ENCODE measurements at places on chromosomes 3 and 15.

DNA sequence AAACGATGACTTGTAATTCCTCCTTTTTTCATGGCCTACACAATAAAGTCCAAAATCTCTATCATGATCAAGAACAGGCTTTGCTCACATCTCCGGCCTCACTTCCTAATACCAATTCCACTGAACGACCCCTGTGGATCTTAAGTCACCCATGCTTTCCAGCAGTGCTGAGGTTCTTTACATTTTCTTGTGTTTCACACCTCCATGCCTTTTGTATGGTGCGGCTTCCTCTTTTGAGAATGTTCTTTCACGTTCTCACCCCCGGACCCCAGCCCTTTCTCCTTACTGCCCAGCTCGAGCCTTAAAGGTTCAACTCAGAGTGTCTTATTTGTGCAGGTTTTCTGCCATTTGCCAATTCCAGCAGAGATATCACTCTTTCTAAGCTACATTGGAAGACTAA lies 70.1 kb downstream of the CSNK1G1 start:
- no peak for DNase-seq

DNA sequence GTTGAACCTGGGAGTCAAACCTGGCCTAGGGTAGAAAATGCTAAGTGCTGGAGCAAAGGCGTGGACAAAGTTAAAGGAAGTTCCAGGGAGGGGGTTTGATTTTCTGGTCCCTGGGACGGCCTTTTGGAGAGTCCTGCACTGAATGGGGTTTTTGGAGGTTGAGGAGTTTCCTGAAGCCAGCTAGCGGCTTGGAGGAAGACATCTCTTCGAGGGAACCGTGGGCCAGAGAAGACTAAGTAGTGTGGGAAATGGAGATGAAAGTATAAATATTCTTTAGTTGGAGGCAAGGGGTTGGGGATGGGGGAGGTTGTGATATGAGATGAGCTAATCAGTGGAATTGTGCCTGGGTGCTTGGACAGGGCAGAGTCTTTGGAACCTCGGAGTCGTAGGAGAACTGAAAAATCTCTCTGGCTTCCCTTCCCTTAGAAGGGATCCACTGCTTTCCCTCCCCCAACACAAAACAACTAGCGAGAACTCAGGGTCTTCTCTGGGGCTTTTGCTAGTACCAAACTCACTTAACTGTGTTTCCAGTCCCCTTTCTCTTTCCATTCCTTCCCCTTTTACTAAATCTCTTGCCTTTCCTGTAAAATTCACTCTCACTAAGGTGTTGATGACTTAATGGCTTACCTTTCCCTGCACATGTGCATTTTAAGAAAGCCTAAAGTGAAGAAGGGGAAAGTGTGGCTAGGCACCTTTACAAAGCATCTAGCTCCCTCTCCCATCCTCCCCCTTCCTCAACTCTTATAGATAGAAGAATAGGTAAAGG lies 1.0 kb downstream of the LPP start:
- DNase-seq: no peak

DNA sequence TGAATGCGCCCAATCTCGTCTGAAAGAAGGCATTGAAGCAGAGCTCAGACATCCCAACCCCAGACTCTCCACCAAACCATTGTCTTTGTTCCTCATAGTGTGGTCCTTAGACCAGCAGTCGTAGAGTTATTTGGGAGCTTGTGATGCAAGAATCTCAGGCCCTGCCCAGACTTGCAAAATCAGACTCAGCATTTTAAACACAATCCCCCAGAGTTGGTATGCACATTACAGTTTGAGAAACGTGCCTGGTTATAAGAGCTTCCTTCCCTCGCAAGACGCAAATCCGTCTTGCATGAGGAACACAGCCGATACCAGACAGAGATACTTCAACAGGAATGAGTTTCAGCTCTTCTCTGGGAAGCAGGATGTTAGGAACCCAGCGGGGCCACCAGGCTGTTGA lies 38.9 kb upstream of the IREB2 start:
- no peak for DNase-seq

- DNase-seq: no peak
Observed at GRCh38 chr3:104521606-104522336, 844.9 kb upstream of the ALCAM start.

GRCh38 chr15:40302981-40303380 lies 4.8 kb downstream of the PLCB2 start:
- DNase-seq: no peak

- DNase-seq: no peak
Observed at GRCh38 chr15:41004490-41004889, 51.2 kb downstream of the CHAC1 start.

GRCh38 chr15:90064911-90065681 lies 37.2 kb downstream of the IDH2 start:
- DNase-seq: no peak

GRCh38 chr3:18044971-18045880 lies 302.8 kb upstream of the TBC1D5 start:
- no peak for DNase-seq

DNA sequence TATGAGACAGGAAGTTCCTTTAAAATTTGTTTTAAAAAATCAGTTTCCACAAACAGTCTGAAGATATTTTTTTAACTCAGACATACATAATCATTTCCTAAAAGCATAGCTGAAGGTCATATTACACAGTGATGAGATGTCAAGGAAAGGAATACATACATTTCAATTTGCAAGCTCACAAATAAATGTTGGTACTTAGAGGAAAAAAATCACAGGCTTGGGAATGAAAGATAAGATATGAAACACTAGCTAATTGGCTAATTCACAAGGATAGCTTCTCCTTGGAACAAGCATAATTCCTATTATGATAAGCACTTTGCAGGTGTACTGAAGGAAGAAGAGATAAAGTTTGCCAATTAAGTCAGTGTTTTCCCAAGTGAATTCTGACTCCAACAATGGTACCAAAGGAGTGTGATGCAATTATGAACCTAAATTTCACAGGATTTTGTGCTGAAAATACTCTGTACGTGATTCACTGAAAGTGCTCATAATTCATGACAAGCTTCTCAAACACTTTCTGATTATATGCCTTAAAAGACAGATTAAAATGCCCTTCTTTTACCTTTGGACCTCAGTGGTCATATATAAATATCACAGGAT lies 112.4 kb downstream of the FRMD5 start:
- DNase-seq: no peak

GRCh38 chr3:117165176-117165575 lies 455.6 kb downstream of the TUSC7 start:
- DNase-seq: no peak

DNA sequence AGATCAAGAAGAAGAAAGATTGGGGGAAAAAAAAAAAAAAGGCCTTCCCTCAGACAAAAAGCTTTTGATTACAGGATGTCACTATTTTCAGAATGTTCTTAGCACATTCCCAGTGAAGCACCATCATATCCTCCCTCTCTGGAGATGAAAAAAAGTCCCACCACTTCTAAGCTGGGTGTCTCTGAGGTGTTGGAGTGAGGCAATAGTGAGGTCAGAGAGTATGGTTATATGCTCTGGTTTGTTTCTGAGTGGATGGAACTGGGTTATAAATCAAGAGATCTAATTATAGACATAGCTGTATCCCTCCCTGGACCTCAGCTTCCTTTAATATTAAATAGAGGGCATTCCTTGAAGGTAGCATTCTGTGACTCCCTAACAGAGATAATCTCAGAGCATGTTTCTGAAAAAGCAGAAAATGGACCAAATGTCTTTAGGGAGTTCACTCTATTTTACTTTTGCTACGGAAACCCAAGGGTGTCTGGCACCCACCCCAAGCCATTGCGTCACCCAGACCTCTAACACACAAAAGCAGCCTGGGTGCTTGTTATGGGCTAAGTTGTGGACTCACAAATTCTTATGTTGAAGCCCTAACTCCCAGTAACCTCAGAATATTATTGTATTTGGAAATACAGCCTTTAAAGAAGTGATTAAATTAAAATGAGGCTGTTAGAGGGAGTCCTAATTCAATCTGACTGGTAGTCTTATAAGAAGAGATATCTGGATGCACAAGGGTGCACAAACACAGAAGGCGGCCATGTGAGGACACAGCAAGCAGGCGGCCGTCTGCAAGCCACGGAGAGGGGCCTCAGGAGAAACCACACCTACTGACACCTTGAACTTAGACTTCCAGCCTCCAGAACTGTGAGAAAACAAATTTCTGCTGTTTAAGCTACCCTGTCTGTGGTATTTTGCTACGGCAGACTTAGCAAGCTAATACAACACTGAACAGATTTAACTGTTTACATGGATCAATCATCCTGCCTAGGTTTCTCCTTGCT lies 81.5 kb downstream of the MB21D2 start:
- DNase-seq: no peak

DNA sequence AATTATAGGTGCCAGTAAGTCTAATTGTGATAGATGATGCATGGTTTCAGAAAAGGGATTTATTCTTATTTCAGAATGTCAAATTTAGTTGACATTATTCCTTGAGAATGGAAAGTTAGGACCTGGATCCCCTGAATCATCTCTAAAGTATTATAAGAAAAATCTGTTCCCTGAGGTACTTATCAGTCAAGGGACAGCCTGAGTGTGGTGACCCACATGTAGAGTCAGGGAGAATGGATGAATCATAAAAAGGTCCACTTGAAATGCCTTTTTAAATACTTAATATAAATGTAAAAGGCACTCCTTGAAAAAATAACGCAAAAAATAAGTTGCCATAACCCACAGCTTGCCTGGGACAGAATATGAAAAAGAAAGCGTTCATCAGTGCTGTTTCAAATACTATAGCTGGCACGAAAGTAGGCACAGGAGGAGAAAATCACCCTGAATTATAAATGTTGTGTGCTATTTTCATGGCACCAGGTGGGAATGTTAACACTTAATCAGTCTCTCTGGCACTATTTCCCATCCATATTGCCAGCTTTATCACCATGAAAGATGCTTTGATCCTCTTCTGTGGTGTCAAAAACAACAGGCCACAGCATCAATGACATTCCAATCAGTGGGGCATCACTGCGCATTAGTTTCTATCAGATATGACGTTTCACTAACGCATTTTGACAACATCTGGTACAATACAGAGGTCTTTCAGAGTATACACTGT lies 208.5 kb downstream of the EPHA3 start:
- no peak for DNase-seq

GRCh38 chr3:61172684-61173083 lies 78.6 kb downstream of the FHIT start:
- no peak for DNase-seq

DNA sequence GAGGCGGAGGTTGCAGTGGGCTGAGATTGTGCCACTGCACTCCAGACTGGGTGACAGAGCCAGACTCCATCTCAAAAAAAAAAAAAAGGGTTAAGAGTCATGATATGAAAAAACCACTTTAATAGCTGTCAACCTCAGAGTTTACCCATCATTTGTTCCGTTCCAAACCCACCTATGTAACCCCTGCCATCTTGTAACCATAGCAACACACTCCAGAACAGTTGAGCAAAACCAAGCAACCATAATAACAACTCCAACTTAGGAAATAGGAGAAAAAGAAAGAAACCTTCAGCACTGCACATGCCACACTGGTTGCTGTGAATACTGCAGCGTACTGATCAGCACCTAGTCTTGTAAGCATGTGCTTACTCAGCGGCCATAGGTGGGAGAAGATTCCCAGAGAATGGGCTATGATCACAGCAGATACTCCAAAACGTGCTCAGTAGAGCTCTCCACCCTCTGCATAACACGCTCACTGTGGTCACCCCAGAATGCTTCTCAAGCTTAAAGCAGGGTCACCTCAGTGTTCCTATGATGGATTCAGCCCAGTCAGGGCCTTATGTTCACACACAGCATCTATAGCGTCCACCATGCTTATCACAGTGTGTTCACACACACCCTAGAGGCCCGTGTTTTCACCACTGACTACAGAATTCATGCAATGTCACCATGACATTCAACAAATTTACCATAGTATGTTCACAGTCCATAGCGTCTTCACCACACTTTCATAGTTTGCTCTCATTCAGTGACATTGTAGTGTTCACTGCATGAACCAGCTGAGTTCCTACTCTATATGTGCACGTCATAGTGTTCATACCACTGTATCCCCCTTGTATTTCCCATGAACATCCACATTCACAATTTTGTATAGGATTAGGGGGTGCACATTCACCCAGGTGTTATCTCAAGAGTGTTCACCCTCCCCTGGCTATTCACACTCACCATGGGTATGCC lies 6.5 kb upstream of the CILP start:
- no peak for DNase-seq

DNA sequence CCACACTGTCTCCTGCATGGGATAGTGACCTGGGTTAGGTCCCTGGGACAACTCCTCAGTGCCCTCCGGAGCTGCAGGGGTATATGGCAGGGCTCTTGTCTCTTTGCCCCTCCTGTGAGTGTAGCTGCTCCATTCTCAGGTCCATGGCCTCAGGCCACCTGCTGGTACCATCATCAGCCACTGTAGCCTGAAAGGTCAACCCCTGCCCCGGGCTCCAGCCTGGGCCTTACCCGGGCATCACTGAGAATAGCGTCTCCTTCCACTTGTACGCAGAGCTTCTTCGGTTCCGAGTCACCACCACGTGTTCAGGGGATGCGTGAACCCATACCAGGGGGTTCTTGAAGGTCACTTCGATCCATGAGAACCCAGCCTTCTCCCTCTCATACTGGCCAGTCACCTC lies 13.8 kb downstream of the ITIH4 start:
- DNase-seq: no peak

GRCh38 chr3:69963643-69964042 lies 35.9 kb upstream of the SAMMSON start:
- no peak for DNase-seq

- no peak for DNase-seq
Observed at GRCh38 chr3:114445233-114445632, 151.4 kb downstream of the TIGIT start.

DNA sequence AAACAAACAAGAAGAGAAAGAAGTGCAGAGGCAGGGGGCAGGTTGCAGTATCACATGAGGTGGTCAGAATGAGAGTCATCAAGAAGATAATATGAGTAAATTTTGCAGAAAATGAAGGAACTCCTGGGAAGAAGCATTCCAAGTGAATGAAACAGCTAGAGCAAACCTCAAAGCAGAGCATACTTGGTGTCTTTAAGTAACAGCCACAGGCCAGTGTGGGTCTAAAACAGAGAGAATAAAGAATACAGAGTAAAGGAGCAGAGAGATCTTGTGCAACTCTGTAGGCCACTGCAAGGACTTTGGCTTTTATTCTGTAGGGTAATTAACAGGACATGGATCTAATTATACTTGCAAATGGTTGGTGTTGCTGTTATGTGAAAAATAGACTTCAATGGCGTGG lies 81.3 kb downstream of the STAC start:
- no peak for DNase-seq

GRCh38 chr3:184513276-184514170 lies 48.1 kb upstream of the EPHB3 start:
- DNase-seq: peak; percentile 80

- no peak for DNase-seq
Observed at GRCh38 chr3:117145677-117146076, 436.1 kb downstream of the TUSC7 start.

DNA sequence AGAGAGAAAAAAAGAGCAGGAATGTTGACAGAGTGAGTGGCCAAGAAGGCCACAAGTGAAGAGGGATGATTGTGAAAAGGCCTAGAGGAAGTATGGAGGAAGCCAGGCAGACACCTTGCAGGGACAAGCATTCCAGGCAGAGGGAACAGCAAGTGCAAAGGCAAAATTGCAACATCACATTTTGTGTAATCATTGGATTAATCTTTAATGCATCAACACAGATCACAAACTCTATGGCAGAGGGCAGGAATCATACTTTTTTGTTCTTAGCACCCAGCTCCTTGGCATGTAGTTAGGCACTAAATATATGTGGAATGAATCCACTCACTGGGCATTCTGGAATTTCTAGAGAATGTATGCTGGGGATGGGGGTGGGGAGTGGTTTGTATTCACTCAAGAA lies 312.1 kb upstream of the PROK2 start:
- DNase-seq: no peak

- DNase-seq: peak; percentile 56
Observed at GRCh38 chr3:14548321-14548729, 8.2 kb upstream of the GRIP2 start.

- DNase-seq: no peak
Observed at GRCh38 chr3:41141433-41142167, 57.7 kb upstream of the CTNNB1 start.

All from prostate gland (tissue), 2 donors.